NCI-H1048 (cell line): ENCODE measurements at places on chromosomes 13 and 19.

- no peak for DNase-seq
Observed at GRCh38 chr19:12752056-12752781, 628 bp downstream of the BEST2 start.

- DNase-seq = no peak
Observed at GRCh38 chr13:70623239-70623638, 515.0 kb upstream of the KLHL1 start.

- DNase-seq = no peak
Observed at GRCh38 chr19:597406-598315, 8.0 kb downstream of the HCN2 start.

DNA sequence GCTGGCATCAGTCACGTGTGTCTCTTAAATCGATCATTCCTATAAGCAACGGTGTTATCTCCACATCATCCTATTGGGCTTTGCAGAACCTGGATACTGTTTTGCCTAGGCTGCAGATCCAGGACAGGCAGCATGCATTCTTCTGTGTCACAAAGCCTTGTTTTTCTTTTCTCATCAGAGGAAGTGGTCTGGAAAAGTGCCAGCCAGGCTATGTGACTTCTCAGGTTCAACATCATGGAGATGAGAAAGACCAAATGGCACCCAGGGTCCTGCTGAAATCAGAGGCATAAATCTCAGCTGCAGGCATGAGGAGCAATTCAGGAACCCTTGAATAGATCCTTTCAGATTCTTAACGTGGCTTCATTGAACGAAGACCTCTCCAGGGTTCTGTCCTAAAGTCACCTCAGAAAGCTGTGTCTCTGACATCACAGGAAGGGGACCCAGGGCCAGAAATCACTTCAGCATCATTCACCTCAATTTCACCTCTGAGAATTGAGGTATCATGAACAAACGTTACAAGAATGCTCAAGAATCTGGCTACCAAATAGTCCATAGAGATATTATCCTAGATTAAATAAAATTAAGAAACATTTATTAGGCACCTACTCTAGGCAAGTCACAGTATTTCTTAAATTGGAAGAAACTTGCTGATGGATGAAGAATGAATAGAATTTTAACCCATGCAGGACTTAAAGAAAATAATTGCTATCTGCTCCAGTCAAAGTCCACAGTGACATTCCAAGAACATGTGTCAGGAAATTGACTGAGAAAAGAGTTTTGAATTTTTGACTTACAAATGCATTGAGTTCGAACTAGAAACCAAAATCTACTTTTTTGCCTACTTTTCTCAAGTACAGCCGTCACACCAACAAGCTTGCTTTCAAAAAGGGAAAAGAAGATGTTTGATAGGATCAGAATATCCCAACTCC lies 124.1 kb downstream of the COG6 start:
- no peak for DNase-seq

DNA sequence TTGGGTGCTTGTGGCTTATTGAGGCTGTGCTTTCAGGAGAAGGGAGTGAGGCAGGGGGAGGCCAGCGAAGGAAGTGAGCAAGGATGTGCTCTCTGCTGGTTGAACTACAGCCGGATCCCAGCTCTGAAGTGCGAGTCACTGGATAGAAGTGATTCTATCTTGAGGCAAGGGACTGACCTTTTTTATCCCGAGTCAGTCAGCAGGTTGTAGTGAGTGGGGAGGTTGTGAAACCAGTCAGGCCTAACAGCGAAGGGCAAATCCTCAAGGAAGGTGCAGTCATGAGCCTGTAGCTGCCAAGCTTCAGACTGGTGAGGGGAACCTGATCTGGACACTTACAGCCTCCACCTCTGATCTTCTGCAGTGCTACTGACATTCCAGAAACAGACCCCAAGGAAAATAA lies 18.6 kb downstream of the SCEL start:
- DNase-seq = no peak

GRCh38 chr19:7213628-7214323 lies 80.4 kb downstream of the INSR start:
- DNase-seq = no peak

GRCh38 chr13:43782686-43783085 lies 4.1 kb downstream of the ENOX1 start:
- DNase-seq = no peak

- no peak for DNase-seq
Observed at GRCh38 chr13:49820591-49821215, 28.2 kb upstream of the KPNA3 start.

- DNase-seq = no peak
Observed at GRCh38 chr19:10018263-10018662, 5.0 kb downstream of the RDH8 start.

- DNase-seq = no peak
Observed at GRCh38 chr19:35888398-35888797, 11.9 kb downstream of the NFKBID start.

- no peak for DNase-seq
Observed at GRCh38 chr19:40224342-40225150, 1.9 kb downstream of the CCNP start.

GRCh38 chr19:1155352-1156304 lies 18.4 kb downstream of the SBNO2 start:
- DNase-seq = no peak
